ENCODE measurements at places on chromosomes 5 and 9.

GRCh38 chr5:177332896-177333260 is 18.6 kb downstream of the LMAN2 start:
- DNase-seq = no peak

DNA sequence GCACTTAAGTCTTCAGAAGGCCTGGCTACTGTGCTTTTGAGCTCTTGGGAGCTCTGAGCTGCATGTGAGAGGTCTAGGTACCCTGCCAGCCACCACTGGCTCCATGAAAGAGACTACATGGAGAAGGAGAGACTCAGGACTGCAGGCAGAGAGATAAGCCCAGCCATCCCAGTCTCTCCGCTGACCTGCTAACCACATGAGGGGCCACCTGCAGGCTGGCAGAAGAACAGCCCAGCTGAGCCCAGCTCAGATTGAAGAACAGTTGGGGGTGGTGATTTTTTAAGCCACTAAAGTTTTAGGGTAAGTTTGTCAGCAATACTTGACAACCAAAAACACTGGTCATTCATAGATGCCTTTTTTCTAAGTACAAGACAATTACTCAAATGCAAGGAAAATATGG is 205.0 kb upstream of the PRDM9 start:
- DNase-seq = no peak

- no peak for DNase-seq
Measured at GRCh38 chr5:116478491-116478890, 96.1 kb downstream of the SEMA6A start.

DNA sequence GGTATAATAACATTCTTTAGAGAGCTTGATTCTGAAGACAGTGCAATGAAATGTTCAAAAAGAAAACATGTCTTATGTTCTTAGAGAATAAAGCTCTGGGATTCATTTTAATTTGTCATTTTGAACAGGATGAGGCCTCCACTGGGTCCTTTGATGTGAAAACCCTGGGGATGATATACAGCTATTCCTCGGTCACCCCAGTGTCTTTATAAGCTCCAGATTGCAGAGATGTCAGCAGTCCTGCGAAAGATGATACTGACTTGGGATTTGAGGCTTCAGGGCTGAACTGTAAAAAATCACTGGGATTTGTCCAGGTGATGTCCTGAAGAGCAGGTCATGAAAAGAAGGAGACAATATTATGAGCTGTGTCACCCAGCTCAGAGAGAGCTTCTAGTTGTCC is 529.7 kb upstream of the ZNF608 start:
- DNase-seq = no peak

DNA sequence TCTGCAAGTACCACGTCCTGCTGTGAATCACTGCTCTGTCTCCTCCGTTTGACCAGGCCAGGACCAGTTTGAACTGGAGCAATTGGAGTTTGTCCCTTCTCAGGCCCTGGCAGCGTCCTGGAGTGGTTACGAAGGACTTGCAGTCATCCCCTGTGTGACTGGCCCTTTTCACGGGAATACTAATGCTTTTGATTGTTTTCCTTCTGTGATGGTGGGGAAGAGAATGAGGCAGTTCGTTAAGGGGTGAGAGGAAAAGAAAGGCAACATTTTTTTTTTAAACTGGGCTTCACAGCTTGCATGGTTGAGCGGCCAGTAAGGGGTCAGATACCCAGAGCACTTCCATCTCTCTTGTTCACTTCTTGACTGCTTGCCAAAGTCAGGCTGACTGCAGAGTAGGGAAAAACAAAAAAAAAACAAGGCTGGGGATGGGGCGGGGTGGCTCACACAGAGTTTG is 153.5 kb upstream of the STK32A start:
- no peak for DNase-seq

- no peak for DNase-seq
Measured at GRCh38 chr5:2166979-2167377, 284.3 kb upstream of the IRX4 start.

GRCh38 chr5:159051421-159052282 is 48.1 kb downstream of the EBF1 start:
- DNase-seq = no peak

Data from activated CD8-positive, alpha-beta memory T cell treated with anti-CD3 and anti-CD28 coated beads for 1 hour (primary cell).